ENCODE measurements at places on chromosomes 1 and 21.

GRCh38 chr1:233982827-233983518, 78.5 kb downstream of the SLC35F3 start:
- DNase-seq: no peak

GRCh38 chr1:209400351-209401220, 182.9 kb upstream of the CAMK1G start:
- no peak for DNase-seq

GRCh38 chr1:65176056-65176450, 28.1 kb downstream of the AK4 start:
- no peak for DNase-seq

DNA sequence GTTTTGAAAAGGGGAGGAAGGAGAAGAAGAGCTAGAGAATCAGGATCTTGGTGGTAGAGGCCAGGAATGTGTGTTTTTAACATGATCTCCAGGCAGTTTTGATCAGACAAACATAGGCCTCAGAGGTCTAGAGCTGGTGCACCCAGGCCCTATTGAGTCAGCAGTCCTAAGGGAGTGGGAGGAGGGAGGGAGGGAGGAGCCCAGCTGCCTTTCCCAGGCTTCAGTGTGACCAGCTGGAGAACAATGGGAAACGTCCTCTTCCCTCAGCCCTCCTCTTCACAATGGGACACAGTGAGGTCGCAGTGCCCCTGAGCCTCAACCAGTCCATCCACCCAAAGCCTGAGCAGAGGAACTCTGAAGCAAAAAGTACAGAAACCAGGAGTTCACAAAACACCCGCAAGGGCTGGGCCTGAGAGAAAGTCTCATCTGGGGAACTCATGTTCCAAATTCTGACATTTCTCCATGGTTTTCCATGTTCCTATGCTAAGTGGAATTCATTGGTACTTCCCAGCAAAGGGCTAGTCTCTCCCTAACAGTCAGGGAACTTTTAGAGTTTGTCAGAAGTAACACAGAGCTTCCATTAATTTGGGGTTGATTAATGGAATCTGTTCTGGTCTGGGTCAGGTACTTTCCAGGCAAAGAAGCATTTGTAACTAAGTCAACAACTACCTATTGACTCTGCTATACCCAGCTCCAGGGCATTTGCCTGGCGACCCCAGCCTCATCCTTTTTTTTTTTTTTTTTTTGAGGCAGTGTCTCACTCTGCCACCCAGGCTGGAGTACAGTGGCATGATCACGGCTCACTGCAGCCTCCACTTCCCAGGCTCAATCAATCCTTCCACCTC, 37.5 kb downstream of the ELAPOR1 start:
- DNase-seq: peak; percentile 32

- peak; percentile 30 for DNase-seq
These were observed 16.2 kb upstream of the ERICH3 start for GRCh38 chr1:74689621-74690363.

- no peak for DNase-seq
These were observed 1.9 kb downstream of the ETNK2 start for GRCh38 chr1:204149635-204150565.

DNA sequence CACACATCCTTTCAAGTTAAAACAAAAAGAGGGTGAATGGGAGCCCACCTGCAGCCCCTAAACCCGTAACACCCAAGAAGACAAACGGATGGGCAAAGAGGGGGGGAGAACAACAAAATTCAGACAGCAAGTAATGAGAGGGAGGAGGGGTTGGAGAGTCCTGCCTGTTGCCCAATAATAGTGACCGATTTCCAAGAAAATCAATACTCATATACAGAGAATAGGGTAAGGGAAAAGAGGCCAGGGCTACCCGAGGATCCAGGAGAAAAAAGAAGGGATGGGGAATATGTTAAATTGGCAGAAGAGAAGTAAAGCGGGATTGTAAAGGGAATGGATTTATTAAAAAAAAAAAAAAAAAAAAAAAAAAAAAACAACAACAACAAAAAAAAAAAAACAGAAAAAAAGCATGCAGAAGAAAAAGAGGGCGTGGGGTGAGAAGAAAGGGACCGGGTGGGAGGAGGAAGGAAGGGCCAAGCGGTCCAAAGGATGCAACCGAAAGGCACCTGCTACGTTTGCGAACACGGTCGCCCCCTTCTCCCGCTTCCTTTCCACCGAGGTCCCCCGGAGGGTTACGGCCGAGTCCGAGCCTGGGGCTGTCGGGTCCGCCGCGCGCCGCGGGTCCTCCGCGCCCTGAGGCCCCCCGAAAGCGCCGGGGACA, 930 bp downstream of the SLC30A10 start:
- no peak for DNase-seq

GRCh38 chr1:183243161-183244050, 57.3 kb downstream of the LAMC2 start:
- no peak for DNase-seq

GRCh38 chr1:53947172-53947907, 1.2 kb downstream of the LRRC42 start:
- no peak for DNase-seq

- no peak for DNase-seq
These were observed 51.7 kb downstream of the ZNF326 start for GRCh38 chr1:90046635-90047034.

GRCh38 chr21:31448496-31448895, 104.4 kb upstream of the TIAM1 start:
- DNase-seq: no peak

DNA sequence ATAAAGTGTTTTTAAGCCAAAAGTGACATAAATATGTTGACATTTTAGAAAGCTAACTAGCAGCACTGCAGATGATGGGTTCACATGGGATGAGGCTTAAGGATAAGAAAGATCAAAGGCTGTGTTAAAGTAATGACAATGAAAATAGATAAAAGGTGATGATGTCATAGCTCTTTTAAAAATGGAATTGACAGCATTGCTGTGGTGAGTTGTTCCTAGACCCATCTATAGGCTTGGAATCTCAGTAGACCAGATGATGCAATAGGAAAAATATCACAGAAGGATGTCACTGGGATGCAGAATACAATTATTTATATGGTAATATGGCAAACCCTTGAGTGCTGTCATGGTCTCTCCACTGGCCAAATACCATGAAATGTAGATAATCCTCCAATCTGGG, 286.0 kb downstream of the PLA2G4A start:
- DNase-seq: no peak

DNA sequence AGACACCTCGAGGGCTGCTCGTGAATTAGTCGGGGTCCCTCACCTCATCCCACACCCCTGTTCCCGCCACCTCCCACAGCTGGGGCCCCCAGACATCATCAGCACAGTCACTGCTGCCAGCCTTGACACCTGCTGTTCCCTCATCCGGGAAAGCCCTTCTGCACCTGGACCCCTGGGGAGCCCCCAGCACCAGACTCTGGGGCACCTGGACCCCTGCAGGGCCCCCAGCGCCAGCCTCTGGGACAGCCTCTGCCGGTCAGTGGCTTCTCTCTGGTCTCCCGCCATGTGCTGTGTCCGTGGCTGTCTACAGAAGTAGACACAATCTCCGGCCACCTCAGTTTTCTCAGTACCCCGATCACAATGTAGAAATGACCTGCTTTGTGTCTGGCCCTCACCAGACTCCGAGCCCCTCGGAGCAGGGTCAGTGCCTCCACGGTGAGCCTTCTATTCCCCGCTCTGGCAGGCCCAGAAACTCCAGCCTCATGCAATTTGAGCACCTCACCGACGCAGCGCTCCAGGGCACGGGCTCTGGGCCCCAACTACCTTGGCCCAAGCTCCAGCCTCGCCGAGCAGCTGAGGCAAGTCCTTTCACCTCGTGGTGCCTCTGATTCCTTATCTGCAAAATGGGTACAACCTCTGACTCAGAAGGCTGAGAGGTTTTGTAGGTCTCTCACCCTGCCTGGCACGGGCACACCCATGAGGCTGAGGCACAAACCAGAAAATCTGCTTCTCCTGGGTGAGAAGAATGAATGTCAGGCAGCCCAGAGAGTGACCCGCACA, 84.7 kb downstream of the RIPK4 start:
- DNase-seq: no peak

GRCh38 chr1:70117046-70117445, 88.3 kb downstream of the LRRC40 start:
- no peak for DNase-seq

- DNase-seq: no peak
These were observed 151.5 kb downstream of the PEX14 start for GRCh38 chr1:10626131-10626731.

- no peak for DNase-seq
These were observed 2.3 kb downstream of the ADAM30 start for GRCh38 chr1:119893827-119894700.

GRCh38 chr1:223802602-223803001, 43.1 kb downstream of the TP53BP2 start:
- DNase-seq: no peak

DNA sequence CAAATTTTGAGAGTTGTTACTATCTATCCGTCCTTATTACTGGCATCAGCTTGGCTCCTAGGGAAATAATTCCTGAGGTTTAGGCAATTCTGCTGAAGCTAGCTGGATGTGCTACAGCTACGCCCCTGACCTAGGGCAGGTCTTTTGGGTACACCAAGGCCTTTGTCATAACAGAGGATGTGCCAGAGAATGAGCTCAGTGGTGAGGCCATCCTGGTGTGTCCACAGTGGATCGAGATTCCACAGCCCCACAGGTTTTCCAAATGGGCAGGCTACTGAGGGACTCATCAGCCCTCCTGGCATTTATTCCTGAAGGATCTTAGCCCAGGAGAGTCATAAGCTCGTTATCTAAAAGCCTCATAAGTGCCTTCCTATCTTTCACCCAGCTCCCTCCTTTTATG, 475.2 kb upstream of the USP24 start:
- DNase-seq: no peak

- DNase-seq: no peak
These were observed 616.9 kb downstream of the KIF26B start for GRCh38 chr1:245771511-245772281.

- DNase-seq: no peak
These were observed 165.8 kb downstream of the GPATCH2 start for GRCh38 chr1:217465102-217465501.

GRCh38 chr1:216453777-216454176, 30.5 kb upstream of the USH2A start:
- DNase-seq: no peak

DNA sequence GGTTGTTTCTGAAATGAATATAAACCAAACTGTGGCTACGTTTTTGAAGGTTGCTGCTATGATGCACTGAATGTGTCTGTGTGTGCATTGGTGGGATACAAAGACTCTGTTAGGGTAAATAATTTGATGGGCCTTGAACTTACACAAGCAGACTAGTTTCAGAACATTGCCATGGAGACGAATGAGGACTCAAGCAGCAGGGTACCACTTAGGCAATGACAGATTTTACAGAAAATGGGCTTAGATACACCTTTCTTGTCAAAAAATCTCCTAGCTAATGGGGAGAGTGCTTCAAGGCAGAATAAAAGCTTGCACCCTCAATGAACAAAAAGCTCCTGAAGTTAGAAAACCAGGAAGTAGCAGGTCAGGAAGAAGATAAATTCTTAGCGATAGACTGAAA, 55.7 kb downstream of the IER5 start:
- DNase-seq: no peak

DNA sequence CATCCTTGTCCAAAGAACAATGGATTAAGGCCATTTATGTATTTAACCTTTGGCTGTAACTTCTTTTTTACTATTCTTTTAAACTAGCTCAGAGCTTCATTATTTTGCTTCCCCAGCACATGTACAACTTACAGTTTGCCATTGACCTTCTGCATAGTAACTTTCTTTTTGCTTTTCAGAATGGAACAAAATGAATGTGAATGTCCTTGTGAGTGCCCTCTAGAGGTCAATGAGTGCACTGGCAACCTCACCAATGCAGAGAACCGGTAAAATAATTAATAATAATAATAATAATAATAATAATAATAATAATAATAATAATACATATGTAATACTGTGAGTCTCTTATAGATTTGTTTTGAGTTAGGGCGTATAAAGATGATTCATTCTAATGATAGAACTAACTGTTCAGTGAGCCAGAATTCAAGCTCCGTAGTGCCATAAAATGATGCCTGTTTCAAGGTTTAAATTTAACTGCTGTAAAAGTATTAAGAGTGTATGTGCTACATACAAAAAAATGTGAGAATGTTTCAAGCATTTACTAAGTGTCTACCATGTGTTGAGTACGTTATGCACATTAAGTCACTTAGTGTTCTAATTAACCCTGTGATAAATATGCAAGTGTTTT, 69.0 kb upstream of the RAVER2 start:
- no peak for DNase-seq

DNA sequence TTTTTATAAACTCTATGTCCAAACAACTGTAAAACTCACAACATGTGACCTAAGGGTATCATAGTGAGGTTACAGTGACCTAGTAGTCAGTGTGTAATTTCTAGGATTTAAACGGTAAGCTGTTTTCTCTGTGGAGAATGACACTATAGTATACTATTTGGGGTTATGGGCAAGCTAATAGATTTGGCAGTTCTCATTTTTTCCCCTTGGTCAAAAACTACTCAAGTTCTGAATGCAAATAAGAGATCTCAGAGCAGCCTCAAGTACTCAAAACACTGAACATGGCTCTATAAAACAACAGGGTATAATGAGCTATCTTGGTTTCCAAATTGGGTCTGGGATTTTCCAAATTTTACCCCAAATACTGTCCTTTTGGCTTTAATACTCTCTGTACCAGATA, 88.5 kb upstream of the HMCN1 start:
- no peak for DNase-seq

DNA sequence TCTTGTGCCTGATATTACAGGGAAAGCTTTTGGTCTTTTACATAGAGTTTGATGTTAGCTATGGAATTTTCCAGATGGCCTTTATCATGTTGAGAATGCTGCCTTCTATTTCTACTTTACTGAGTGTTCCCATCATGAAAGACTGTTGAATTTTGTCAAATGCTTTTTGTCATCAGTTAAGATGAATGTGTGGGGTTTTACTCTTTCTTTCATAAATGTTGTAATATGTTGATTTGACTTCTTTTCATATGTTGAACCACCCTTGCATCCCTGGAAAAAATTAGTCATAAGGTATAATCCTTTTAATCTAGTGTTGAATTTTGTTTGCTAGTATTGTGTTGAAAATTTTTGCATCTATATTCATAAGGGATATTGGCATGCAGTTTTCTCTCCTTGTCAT, 16.1 kb upstream of the HOOK1 start:
- no peak for DNase-seq

GRCh38 chr1:178694923-178695525, 30.0 kb upstream of the RALGPS2 start:
- no peak for DNase-seq

GRCh38 chr1:198535631-198536030, 4.8 kb downstream of the ATP6V1G3 start:
- no peak for DNase-seq

GRCh38 chr1:246959944-246960693, 28.4 kb upstream of the AHCTF1 start:
- DNase-seq: no peak

Data from SHP77 treated with DMSO at 0.1 percent for 48 hours (cell line).